ENCODE measurements at places on chromosomes 6 and 20.

- no peak for DNase-seq
Observed at GRCh38 chr20:11429168-11429567, 488.5 kb upstream of the BTBD3 start.

GRCh38 chr6:30781395-30781742 is 37.0 kb upstream of the IER3 start:
- DNase-seq = no peak

- no peak for DNase-seq
Observed at GRCh38 chr6:90212274-90212673, 84.4 kb downstream of the BACH2 start.

- DNase-seq = no peak
Observed at GRCh38 chr20:1632178-1632577, 12.4 kb upstream of the SIRPB1 start.

- peak; percentile 33 for DNase-seq
Observed at GRCh38 chr20:41136680-41137613, at the start of gene PLCG1. TSS of gene PLCG1 (plus strand) at chr20:41137543. CDS start at chr20:41137642, 99 bp downstream.

DNA sequence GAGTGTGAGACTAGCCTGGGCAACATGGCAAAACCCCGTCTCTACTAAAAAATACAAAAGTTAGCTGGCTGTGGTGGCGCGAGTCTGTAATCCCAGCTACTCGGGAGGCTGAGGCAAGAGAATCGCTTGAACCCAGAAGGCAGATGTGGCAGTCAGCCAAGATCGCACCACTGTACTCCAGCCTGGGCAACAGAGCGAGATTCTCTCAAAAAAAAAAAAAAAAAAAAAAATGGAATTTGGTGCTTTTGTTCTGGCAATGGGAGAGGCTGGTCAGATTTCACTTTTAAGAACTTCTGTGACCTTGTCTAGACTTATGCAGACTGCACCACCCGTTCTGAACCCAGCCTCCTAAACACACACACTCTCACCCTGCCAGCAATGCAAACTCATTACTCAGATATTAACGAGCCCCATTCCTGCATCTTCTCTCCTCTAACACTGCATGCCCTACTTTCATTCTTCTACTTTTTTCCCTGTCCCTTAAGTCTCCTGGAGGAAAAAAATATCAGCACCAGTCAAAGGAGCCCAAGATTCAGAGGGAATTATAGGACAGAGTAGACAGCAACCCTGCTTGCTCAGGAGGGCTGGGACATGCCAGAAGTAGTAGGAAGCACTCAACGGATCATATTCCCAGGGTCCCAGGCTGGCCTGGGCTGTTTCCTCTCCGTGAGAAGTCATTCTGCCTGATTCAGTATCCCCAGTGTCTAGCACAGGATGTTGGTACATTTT is 4.4 kb downstream of the MOCS1 start:
- DNase-seq = no peak

- DNase-seq = no peak
Observed at GRCh38 chr6:158086054-158086503, 82.0 kb downstream of the SERAC1 start.

DNA sequence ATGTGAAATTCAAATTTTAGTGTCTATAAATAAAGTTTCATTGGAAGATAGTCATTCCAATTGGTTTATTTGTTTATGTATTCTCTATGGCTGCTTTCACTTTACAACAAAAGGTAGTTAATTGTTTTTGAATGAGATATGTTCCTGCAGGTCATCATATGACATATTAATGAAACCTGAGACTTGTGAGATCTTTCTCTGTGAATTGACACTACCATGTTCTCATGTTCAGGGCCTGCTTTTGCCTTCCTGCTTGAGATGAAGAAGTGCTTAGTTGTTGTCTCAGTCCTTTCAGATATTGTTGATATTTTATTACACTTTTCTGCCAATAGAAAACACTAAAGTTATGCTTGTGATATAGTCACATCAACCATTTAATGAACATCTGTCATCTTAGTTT is 132.5 kb downstream of the UTRN start:
- DNase-seq = no peak

- DNase-seq = no peak
Observed at GRCh38 chr6:125294925-125295324, 6.8 kb downstream of the HDDC2 start.

GRCh38 chr6:82396964-82397751 is 33.5 kb downstream of the TPBG start:
- no peak for DNase-seq

- no peak for DNase-seq
Observed at GRCh38 chr6:126188279-126188909, 151.5 kb upstream of the CENPW start.

GRCh38 chr20:17824676-17825251 is 125.0 kb downstream of the BANF2 start:
- no peak for DNase-seq

GRCh38 chr20:47768016-47768824 is 17.1 kb downstream of the SULF2 start:
- DNase-seq = no peak

- no peak for DNase-seq
Observed at GRCh38 chr20:35091816-35092523, 637 bp downstream of the TRPC4AP start.

GRCh38 chr6:123105561-123105960 is 109.5 kb downstream of the CLVS2 start:
- DNase-seq = no peak

DNA sequence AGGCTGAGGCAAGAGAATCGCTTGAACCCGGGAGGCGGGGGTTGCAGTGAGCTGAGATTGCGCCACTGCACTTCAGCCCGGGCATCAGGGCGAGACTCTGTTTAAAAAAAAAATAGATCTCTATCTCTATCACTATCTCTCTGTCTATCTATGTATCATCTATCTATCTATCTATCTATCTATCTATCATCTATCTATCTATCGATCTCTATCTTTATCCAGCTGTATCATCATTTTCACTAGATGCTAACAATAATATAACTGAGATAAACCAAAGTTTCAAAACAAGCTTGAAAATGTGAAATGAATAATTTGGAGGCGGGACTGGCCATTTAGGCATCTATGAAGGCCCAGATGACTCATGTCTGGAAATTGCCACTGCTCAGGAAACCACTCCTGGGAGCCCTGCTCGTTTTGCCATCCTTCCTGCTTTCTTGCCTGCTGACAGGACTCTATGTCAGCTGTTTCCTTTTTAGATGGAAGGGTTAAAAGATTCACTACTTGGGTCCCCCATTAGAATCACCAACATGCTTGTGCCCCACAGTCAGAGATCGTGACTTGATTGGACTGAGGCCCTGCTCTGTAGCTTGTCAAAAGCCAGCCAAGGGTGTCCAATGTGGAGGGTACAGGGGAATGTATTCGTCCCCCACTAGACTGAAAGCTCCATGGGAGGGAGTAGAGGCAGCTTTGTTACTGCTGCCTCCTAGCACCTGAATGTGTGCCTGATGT is 61.7 kb downstream of the UTRN start:
- no peak for DNase-seq

DNA sequence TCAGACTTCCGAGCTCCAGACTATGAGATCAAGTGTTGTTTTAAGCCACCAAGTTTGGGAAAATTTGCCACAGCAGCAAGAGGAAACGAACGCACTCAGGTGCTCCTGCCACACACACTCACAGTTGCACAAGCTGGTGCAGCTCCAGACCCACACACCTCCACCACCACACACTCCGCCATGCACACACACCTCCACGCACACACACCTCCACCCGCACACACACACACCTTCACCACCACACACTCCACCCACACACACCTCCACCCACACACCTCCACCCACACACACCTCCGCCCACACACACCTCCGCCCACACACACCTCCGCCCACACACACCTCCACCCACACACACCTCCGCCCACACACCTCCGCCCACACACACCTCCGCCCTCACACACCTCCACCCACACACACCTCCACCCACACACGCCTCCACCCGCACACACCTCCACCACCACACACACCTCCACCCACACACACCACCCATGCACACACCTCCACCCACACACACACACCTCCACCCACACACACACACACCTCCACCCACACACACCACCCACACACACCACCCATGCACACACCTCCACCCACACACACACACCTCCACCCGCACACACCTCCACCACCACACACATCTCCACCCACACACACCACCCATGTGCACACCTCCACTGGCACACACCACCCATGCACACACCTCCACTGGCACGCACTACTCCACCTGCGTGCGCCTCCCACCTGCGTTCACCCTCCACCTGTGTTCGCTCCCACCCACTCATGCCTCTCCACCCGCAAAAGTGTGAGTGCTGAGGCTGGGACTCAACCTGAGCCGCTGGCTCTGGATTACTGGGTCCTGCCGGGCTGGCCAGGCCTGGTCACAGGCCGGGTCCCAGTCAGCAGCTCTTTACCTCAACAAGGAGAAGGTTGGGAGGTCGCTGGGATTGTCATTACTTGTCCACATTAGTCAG is 175.6 kb downstream of the BMP7 start:
- no peak for DNase-seq

- no peak for DNase-seq
Observed at GRCh38 chr6:121615493-121615892, 180.0 kb downstream of the GJA1 start.
